MCF 10A (cell line): ENCODE measurements at places on chromosomes 5 and 9. TPM values are rescaled to one million over a fixed set of nuclear protein-coding genes. Genes with fewer than 3 reads are reported as not detected.

The NREP gene
- total RNA-seq: 2.5 and 7.0 TPM in 2 replicates

DNA sequence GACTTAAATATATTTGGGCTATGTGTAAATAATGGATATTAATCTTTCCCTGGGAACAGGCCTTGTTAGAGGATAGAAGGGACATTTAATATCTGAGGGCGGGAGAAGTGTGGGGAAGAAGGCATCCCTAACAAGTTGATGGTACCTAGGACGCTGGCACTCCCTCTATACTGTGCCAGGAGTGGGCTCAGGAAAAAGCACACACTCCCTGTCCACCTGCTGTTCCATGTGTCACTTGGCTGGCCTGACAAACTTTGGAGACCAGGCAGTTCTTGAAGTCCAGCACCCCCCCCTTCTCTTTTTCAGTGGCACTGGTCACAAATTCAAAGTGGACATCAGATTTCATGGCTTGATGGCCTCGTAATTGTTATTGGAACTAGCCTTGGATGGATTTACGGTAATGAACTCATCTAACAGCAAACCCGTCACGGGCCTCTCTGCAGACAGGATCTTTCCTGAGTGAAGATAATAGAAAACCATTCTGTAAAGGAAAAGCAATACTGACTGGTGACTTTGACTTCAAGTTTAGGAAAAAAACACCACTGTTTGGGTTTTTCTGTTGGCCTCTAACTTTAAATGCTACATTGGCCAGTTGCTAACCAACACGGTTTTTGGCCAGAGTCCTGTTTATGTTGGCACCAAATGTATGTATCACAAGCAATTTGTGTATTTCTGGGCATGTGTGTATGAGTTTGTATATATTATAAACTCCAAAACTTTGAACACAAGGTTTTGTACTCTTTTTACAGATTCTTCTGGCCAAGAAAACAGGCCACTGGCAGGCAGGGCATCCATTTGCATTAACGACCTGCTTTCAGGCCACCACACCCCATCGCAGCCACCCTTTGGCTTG, 552.6 kb downstream of the CCDC171 start:
- no peaks in the 10 kb centered on the region for H3K27me3 ChIP-seq
- peak; percentile 55 for DNase-seq
- no peak overlapping the region for H3K4me3 ChIP-seq
- H3K36me3 ChIP-seq: no peaks in the 10 kb centered on the region
- H3K27ac ChIP-seq: no peak overlapping the region

GRCh38 chr5:61290791-61291210, 41.3 kb upstream of the ZSWIM6 start:
- no peak overlapping the region for H3K4me3 ChIP-seq
- no peaks in the 10 kb centered on the region for H3K27me3 ChIP-seq
- DNase-seq: peak; percentile 57
- no peak overlapping the region for H3K27ac ChIP-seq

DNA sequence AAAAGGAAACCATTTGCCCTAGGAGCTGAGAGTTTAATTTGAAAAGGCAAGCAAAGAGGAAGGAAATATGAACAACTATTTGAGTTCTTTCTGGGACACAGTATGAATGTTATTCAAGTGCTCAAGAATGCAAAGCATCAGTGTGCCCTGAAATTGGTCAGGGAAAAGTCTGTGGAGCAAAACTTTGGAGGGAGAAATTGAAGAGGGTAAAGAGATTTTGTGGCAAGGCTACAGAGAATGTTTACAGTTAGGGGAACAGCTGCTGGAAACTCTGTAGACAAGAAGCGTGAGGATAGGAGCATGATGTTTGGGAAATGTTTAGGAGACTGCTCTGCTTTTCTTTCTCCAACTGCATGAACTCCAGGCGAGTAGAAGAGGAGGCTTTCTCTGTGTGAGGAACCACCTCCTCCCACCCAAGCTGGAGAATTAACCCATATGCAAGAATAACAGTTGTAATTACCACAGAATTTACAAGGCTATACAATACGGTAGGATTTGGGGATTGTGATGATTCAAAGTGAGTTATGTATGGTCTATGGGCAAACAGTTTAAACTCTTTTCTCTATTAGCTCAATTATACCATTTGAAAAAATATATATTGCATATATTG, 75.4 kb upstream of the IL7R start:
- DNase-seq: no peak
- no peak overlapping the region for H3K4me3 ChIP-seq
- H3K4me1 ChIP-seq: peaks cover 24% of the 10 kb centered on the region
- no peaks in the 10 kb centered on the region for H3K36me3 ChIP-seq

- peaks cover 14% of the 10 kb centered on the region for H3K36me3 ChIP-seq
- no peak for DNase-seq
- H3K27me3 ChIP-seq: no peaks in the 10 kb centered on the region
- H3K4me1 ChIP-seq: peaks cover 35% of the 10 kb centered on the region
Measured at GRCh38 chr9:122949696-122950095, 8.9 kb downstream of the RABGAP1 start.

GRCh38 chr5:10599862-10600284, 36.0 kb downstream of the ANKRD33B start:
- no peaks in the 10 kb centered on the region for H3K36me3 ChIP-seq
- peak; percentile 46 for DNase-seq
- H3K4me3 ChIP-seq: no peak overlapping the region
- H3K27ac ChIP-seq: peak overlapping the region; percentile 96
- H3K27me3 ChIP-seq: no peaks in the 10 kb centered on the region

GRCh38 chr9:5511935-5512580, 1.7 kb downstream of the PDCD1LG2 start:
- peaks cover 44% of the 10 kb centered on the region for H3K4me1 ChIP-seq
- peak overlapping the region; percentile 66 for H3K4me3 ChIP-seq
- no peak for DNase-seq
- H3K27ac ChIP-seq: peak overlapping the region; percentile 91
- H3K27me3 ChIP-seq: no peaks in the 10 kb centered on the region

The CNTNAP3B gene
- 8.2 and 8.4 TPM in 2 replicates for total RNA-seq

DNA sequence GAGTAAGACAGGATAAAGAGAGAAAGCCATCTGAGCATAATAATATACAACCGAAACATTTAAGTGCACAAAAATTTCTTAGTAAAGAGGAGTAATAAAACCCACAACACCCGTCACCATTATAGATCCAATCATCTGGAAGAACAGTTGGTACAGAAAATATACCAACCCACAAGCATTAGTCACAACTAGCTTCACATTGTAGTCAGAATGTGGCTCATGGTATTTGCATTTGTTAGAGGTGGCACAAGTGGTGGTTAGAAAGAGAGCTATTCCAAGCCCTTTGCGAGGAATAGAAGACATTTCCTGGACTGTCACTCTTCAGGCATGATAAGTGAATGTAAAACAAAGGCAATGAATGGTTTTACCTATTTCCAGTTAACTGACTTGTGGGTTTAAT, 677.5 kb upstream of the ST8SIA4 start:
- no peak overlapping the region for H3K27ac ChIP-seq
- peaks cover 4% of the 10 kb centered on the region for H3K27me3 ChIP-seq
- no peaks in the 10 kb centered on the region for H3K4me1 ChIP-seq
- H3K36me3 ChIP-seq: no peaks in the 10 kb centered on the region
- no peak for DNase-seq

The PAX5 gene
- total RNA-seq: not detected in 2 replicates
